ENCODE measurements at places on chromosomes 4 and X. TPM values are rescaled to one million over a fixed set of nuclear protein-coding genes. Genes with fewer than 3 reads are reported as not detected.

DNA sequence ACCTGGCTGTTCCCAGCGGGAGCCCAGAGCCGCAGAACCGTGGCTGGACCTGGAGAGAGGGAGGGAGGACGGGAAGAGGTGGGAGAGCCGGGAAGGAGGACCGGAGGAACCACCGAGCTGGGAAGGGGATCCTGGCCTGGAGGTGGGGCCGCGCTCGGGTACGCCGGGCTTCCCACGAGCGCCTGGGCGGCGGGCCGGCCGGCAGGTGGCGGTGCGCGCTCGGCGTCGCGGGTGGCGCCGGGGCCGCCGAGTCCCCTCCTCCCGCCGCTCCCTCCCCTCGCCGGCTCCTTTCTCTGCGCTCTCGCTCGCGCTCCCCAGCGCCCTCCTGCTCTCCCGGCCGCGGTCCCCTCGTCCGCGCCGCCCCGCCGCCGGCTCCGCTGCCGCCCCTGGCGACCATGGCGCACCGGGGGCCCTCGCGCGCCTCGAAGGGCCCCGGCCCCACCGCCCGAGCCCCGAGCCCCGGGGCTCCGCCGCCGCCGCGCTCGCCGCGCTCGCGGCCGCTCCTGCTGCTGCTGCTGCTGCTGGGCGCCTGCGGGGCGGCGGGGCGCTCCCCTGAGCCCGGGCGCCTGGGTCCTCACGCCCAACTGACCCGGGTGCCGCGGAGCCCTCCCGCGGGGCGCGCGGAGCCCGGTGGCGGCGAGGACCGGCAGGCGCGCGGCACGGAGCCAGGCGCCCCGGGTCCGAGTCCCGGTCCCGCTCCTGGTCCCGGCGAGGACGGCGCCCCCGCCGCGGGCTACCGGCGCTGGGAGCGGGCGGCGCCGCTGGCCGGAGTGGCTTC, at the start of gene SORCS2:
Gene SORCS2, plus strand, starts transcription at position 287 of the 778 bp plus-strand sequence.
- DNase-seq = peak; percentile 12

- DNase-seq = no peak
Observed at GRCh38 chr4:52877694-52878093, 15.6 kb downstream of the RASL11B start.

DNA sequence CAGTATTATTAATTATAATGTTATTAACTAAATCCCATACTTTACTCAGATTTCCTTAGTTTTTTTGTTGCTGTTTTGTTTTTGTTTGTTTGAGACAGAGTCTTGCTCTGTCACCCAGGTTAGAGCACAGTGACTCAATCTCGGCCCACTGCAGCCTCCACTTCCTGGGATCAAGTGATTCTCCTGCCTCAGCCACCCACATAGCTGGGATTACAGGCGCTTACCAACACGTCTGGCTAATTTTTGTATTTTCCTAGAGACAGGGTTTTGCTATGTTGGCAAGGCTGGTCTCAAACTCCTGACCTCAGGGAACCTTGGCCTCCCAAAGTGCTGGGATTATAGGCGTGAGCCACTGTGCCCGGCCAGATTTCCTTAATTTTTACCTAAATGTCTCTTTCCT, 72.2 kb downstream of the ANAPC4 start:
- no peak for DNase-seq

DNA sequence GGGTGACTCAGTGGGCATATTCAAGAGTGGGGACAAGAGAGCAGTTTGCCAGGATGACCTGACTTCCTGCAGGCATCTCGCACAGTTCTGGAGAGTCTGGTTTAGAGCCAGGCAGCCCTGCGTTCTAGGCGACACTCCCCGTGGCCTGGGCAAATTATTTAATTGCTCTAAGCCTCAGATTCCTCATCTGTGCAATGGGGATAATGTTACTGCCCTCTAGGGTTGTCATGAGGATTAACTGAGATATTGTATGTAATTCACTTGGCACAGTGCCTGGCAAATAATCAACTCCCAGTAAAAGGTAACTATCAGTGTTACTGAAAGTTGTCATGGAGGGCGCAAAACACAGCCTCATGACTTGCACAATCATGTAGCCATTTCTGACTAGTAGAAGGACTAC, 48.8 kb upstream of the PITX2 start:
- DNase-seq = no peak

GRCh38 chr4:52038103-52038912, at the start of gene SGCB:
Gene SGCB (minus strand): TSS chr4:52038299. CDS start chr4:52038259, 40 bp downstream.
- DNase-seq = no peak

DNA sequence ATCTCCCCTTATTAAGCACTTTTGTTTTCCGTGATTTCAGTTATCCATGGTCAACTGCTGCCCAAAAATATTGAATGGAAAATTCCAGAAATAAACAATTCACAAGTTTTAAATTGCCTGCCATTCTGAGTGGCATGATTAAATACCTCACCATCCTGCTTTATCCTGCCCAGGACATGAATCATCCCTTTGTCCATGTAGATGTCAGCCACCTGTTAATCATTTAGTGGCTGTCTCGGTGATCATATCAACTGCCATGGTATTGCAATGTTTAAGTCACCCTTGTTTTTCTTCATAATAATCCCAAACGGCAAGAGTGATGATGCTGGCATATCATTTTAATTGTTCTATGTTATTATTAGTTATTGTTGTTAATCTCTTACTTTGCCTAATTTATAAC, 79.8 kb upstream of the LHFPL1 start:
- no peak for DNase-seq

- DNase-seq = no peak
Observed at GRCh38 chr4:1458581-1458980, 52.3 kb upstream of the NKX1-1 start.

GRCh38 chr4:160021870-160022269, 919.0 kb downstream of the RAPGEF2 start:
- DNase-seq = no peak

DNA sequence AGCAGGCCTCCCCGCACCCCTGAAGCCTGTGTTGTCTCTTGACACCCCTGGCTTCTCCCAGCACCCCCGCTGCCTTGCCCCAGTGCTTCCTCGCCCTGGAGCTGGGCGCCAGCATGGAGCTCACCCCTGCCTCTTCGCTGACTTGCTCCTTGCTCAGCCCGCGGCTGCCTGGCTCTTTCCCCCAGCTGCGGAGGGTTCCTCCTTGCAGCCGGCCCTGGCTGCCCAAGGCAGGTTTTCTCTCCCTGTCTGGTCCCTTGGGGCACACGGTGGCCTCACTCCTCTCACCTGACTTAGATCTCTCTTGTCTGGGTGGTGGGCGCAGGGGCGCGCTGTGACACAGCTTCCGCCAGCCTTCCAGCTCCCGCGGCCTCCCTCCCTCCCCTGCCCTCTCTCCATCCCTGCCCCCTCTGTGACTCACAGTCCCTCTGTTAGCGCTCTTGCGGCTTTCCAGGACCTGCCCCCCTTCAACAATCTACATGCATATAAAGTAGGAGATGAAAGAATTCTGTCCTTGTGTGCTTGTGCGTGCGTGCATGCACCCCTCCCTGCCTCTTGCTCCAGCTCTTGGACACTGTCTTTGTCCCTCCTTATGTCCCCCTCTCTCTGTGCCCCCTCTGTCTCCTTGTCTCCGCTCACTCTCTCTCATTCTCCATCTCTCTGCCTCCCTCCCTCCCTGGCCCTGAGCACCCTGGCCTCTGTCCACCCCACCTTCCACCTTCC, 2.2 kb downstream of the PLXNB3 start:
- DNase-seq = peak; percentile 48

PDGFRA gene
- polyA plus RNA-seq = not detected

Data from HepG2 (cell line).